Kidney (tissue), 22 donors: ENCODE measurements at places on chromosomes 5 and 9.

- no peak overlapping the region for H3K4me3 ChIP-seq
These were observed 8.5 kb downstream of the ALG2 start for GRCh38 chr9:99213197-99213596.

- H3K27me3 ChIP-seq = no peaks in the 10 kb centered on the region
- peak; percentile 48 for DNase-seq
- no peak overlapping the region for H3K27ac ChIP-seq
- no peaks in the 10 kb centered on the region for H3K4me1 ChIP-seq
These were observed 60.8 kb downstream of the SH3TC2 start for GRCh38 chr5:149002053-149002452.

DNA sequence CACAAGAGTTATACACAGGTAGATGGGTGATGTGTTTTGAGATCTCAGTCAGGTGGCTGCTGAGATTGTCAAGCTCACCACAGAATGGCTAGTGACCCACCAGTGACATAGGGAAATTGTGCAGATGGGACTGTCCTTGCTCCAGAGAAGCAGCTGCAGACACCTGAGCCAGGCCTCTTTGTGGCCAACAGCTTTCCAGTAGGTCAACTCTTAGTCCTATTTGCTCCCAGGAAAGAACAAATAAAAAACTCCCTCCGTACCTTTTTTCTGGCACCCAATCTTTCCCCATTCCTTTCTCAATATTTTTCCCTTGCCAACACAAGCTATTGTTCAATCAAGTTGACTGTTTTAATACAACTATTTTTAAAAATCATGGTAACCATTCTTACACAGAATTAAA lies 14.2 kb downstream of the IARS1 start:
- H3K4me3 ChIP-seq = no peak overlapping the region
- no peaks in the 10 kb centered on the region for H3K27me3 ChIP-seq
- DNase-seq = no peak
- no peaks in the 10 kb centered on the region for H3K4me1 ChIP-seq
- no peak overlapping the region for H3K27ac ChIP-seq

DNA sequence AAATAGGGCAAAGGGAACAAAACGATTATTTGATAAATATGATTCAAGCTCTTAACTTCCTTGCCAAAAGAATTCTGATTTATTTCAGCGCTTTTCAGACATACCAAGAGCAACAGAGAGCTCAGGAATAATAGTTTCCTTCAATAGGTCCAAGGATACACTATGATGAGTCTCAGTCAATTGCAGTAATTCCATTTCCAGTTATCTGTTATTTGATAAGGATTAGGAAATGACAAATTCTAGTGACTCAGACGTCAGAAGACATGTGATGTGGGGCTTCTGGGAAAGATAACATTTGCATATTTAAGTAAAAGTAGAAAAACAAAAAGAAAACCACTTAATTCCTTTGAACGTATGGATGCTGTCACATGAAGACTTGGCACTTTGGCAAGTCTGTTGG lies 1250.8 kb upstream of the CDH18 start:
- no peaks in the 10 kb centered on the region for H3K36me3 ChIP-seq
- H3K4me3 ChIP-seq = no peak overlapping the region
- no peaks in the 10 kb centered on the region for H3K27me3 ChIP-seq
- H3K4me1 ChIP-seq = no peaks in the 10 kb centered on the region
- DNase-seq = no peak
- no peak overlapping the region for H3K27ac ChIP-seq

- H3K4me1 ChIP-seq = no peaks in the 10 kb centered on the region
- no peaks in the 10 kb centered on the region for H3K27me3 ChIP-seq
- H3K27ac ChIP-seq = no peak overlapping the region
- DNase-seq = no peak
These were observed 125.8 kb upstream of the CXCL14 start for GRCh38 chr5:135704616-135705015.

- no peak overlapping the region for H3K27ac ChIP-seq
- H3K4me1 ChIP-seq = no peaks in the 10 kb centered on the region
- H3K27me3 ChIP-seq = no peaks in the 10 kb centered on the region
- DNase-seq = no peak
These were observed 144.4 kb upstream of the TAS2R1 start for GRCh38 chr5:9774472-9775079.

GRCh38 chr5:115079924-115080623 lies 89.6 kb downstream of the TRIM36 start:
- no peak overlapping the region for H3K4me3 ChIP-seq
- no peaks in the 10 kb centered on the region for H3K27me3 ChIP-seq
- H3K36me3 ChIP-seq = no peaks in the 10 kb centered on the region
- no peak overlapping the region for H3K27ac ChIP-seq
- H3K4me1 ChIP-seq = no peaks in the 10 kb centered on the region
- no peak for DNase-seq

- DNase-seq = peak; percentile 72
- peak overlapping the region; percentile 83 for H3K27ac ChIP-seq
- H3K4me1 ChIP-seq = peaks cover 6% of the 10 kb centered on the region
- H3K36me3 ChIP-seq = peaks cover 2% of the 10 kb centered on the region
- H3K4me3 ChIP-seq = peak overlapping the region; percentile 55
These were observed 2.9 kb downstream of the NR2F1-AS1 start for GRCh38 chr5:93577854-93578812.

DNA sequence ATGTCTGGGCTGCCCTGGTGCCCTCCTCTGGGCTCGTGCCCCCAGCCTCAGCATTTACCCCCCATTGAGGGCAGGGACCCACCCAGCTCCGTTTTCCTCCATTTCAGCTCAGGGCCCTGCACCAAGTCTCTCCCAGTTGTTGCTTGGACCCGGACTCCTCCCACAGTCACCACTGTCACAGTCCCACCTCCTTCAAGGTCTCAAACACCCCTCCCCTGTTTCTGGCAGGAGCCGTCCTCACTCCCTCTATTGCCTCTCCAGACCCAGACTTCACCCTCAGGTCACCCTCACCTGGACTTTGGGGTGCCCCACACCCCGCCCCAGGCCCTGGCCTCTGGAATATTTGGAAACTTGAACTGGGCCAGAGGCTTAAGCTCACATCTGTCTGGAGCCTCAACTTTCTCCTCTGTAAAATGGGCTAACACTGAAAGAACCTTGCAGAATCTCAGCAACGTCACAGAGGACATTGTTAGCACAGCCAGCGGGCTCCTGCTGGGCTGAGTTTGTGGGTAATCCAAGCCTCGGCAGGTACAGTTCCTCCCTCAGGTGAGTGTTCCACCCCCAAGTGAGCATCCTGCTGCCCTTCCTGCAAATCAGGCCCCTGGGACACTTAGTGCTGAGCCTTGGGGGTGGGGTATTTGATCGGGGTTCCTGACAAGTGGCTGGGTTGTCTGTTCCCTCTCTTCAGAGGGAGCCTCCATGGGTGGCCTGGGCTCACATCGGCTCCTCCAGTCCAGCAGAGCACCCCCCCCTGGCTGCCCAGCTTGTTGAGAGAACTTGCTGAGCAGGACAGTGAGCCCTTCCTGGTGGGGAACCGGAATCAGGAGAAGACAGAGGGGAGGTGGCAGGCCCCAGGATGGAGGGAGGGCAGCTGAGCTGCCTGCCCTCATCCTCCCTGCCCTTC lies 130.1 kb downstream of the C9orf50 start:
- no peak for DNase-seq
- H3K4me3 ChIP-seq = no peak overlapping the region
- peak overlapping the region; percentile 99 for H3K27ac ChIP-seq
- peaks cover 67% of the 10 kb centered on the region for H3K4me1 ChIP-seq
- H3K36me3 ChIP-seq = peaks cover 3% of the 10 kb centered on the region
- H3K27me3 ChIP-seq = no peaks in the 10 kb centered on the region

DNA sequence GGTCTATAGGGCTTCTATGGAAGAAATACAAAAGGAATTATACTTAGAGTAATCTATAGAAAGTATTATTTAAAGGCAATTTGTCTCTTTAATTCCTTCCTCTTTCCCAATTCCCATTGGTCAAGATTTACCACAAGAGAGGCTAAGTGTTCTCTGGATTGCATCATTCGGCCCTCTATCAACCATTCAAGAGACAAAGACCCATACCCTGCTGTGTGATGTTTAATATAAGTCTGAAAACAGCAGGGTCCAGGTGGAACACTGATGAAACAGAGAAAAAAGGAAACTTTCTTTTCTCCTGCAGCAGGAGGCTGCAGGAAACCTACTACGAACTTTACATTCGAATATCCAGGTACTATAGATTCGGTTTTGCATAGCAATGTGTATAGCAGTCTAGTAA lies 323.4 kb downstream of the CHSY3 start:
- no peak overlapping the region for H3K27ac ChIP-seq
- H3K4me3 ChIP-seq = no peak overlapping the region
- H3K36me3 ChIP-seq = no peaks in the 10 kb centered on the region
- H3K27me3 ChIP-seq = no peaks in the 10 kb centered on the region
- no peak for DNase-seq

DNA sequence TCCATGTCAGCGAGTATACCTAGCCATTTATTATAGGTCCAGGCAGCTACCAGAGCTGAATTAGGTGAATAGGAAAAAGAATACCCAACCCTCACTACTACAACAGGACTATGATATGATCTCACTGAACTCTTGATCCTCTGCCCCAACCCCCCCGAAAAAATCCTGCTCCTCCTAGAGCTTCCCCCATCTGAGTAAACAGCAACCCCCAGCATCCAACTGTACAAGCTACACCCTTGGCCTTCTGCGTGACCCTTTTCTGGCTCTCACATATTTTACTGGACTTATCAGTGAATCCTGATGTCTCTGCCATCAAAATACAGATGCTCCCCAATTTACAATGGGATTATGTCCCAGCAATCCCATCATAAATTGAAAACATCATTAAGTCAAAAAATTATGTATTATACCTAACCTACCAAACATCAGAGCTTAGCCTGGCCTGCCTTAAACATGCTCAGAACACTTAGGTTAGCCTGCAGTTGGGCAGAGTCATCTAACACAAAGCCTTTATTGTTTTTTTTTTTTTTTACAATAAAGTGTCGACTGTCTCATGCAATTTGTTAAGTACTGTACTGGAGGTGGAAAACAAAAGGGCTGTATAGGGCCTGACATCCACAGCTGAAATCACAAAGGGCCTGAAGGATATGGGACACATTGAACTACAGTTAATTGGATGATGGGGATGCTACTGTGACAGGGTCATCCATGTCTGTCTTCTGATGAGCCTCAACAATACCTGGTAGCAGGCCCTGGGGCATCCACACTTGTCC lies 128.9 kb upstream of the ERCC6L2 start:
- H3K36me3 ChIP-seq = no peaks in the 10 kb centered on the region
- no peak overlapping the region for H3K4me3 ChIP-seq
- no peaks in the 10 kb centered on the region for H3K4me1 ChIP-seq
- H3K27me3 ChIP-seq = no peaks in the 10 kb centered on the region

- DNase-seq = peak; percentile 76
- no peaks in the 10 kb centered on the region for H3K4me1 ChIP-seq
- H3K4me3 ChIP-seq = no peak overlapping the region
- H3K27me3 ChIP-seq = no peaks in the 10 kb centered on the region
- H3K36me3 ChIP-seq = no peaks in the 10 kb centered on the region
These were observed 215.6 kb downstream of the ROR2 start for GRCh38 chr9:91734371-91734981.

DNA sequence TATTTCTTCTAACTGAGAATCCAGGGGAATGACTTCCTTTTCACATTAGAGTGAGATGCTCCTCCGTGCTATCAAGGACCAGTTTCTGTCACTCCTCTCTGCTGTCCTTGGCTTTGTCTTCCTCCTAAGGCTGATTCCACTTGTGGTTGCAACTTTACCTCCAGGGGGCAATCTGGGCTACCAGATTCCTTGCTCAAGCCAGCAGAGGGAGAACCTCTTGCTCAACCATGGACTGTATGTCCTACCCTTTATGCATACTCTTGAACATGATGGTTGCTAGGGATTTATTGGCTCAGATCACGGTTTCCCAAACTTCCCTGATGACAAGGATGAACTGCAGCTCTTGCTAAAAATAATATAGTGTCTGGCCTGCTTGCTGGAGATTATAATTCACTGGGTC lies 24.0 kb downstream of the NNT start:
- H3K27ac ChIP-seq = no peak overlapping the region
- no peaks in the 10 kb centered on the region for H3K36me3 ChIP-seq
- H3K4me3 ChIP-seq = no peak overlapping the region
- no peak for DNase-seq

DNA sequence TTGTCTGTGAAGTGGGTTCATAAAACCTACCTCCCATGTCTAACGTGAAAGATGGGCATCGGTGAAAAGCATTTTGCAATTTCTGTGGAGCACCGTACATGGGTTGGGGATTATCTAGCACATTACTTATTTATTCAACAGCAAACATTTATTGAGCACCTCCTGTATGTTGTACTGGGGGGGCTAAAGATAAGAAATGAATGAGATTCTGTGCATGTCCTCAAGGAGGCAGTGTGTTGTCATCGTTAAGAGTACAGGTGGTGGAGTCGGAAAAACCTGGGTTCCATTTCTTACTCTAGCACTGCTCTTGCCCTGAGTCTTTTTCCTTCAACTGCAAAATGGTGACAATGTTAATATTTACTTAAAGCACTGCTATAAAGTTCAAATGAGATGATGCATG lies 30.4 kb upstream of the DENND1A start:
- no peak for DNase-seq
- H3K27ac ChIP-seq = no peak overlapping the region
- H3K4me1 ChIP-seq = no peaks in the 10 kb centered on the region
- no peaks in the 10 kb centered on the region for H3K27me3 ChIP-seq
- no peaks in the 10 kb centered on the region for H3K36me3 ChIP-seq
- no peak overlapping the region for H3K4me3 ChIP-seq

- no peak for DNase-seq
- no peak overlapping the region for H3K27ac ChIP-seq
These were observed 4.1 kb downstream of the PTCH1 start for GRCh38 chr9:95512709-95513095.

DNA sequence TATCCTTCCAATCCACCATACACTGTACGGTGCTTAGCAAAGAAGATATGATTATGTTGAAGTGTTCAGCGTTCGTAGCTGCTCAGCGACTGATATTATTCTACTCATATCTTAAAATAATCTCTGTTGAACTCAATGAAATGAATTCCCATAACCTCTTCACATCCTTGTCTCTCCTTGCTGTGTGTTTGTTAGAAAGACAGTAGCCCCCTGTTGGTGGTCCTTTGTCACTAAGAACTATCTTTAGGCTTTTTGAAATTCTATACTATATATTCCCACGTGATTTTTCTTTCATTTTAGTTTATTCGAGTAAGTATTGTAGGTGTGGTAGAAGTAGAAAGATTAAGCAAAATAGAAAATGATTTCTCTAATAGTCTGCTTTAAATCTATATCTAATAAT lies 762.8 kb upstream of the WWC1 start:
- no peak overlapping the region for H3K27ac ChIP-seq
- H3K27me3 ChIP-seq = no peaks in the 10 kb centered on the region
- no peaks in the 10 kb centered on the region for H3K4me1 ChIP-seq
- no peaks in the 10 kb centered on the region for H3K36me3 ChIP-seq
- DNase-seq = no peak
- no peak overlapping the region for H3K4me3 ChIP-seq

DNA sequence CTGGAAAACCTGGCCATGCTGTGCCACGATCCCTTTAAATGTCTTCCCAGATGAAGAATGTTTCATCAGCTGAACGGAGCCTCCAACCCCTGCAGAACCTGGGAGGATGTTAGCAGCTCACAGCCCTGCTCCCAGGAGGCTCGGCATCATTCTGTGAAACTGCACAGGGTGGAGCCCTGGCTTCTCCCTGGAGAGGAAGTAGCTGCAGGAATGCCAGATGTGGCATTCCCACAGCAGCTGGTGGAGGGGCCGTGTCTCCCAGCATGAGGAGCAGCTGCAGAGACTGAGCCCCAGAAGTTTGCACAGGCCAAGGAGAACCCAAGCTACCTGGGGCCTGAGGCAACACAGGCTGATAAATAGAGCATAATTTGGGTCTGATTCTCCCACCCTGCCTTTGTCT lies 165.8 kb upstream of the MAP3K1 start:
- no peaks in the 10 kb centered on the region for H3K4me1 ChIP-seq
- no peak for DNase-seq
- H3K27ac ChIP-seq = no peak overlapping the region
- H3K36me3 ChIP-seq = no peaks in the 10 kb centered on the region

GRCh38 chr9:72292874-72293607 lies 72.0 kb downstream of the ZFAND5 start:
- H3K4me3 ChIP-seq = peak overlapping the region; percentile 10
- no peaks in the 10 kb centered on the region for H3K36me3 ChIP-seq
- peak; percentile 38 for DNase-seq
- no peaks in the 10 kb centered on the region for H3K27me3 ChIP-seq
- peak overlapping the region; percentile 37 for H3K27ac ChIP-seq
